ENCODE measurements at places on chromosomes 1 and 21.

DNA sequence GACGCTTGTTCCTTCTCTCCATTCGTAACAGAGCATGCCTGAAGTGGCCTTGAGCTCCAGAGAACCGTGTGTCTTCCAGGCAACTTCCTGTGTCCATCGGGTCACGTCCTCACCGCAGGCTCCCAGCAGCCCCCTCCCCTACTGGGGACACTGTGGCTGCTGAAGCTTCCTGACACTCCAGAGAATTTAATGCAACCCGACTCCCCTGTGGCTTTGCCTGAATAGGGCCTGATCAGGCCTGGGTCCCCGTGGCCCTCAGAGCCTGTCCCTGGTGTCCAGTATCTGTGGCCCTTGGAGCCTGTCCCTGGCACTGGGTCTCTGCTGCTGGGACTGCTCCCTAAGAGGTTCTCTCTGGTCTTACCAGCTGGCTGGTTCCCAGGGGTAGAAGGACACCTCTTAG, 219.7 kb upstream of the VAMP3 start:
- no peak for DNase-seq

DNA sequence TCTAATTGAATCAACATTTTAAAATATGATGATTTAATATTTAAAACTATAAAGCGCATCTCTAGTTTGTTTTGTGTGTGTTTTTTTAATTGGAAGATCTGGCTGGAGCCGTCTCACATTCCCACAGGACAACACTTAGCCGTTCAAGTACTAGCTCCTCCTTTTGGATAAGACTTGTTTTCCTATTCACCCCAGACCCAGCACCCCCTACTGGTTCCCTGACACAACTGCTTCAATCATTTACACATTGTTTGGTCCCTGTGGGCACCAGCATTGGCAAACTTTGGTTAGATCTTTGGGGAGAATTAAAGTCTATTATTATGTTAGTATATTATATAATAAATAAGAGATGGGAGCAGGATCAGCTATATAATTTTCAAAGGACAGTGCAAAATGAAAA, 34.5 kb downstream of the TYW3 start:
- DNase-seq = no peak

DNA sequence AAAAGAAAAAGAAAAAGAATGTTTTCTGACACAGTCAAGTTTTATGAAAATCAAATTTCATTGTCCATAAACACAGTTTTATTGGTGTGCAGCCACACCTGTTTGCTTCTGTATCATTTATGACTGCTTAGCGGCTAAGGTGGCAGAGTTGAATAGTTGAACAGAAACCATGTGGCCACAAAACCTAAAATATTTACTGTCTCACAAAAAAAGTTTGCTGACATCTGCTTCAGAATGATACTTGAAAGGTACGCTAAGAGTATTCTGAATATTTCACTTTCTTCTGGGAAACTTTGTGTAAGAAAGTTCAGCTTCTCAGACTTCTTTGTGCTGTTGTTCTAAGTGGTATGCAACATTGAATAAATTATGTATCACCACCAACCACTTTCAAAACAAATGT, 6.2 kb downstream of the KCNK1 start:
- DNase-seq = no peak

- peak; percentile 40 for DNase-seq
Measured at GRCh38 chr1:75677443-75677842, 47.1 kb upstream of the ACADM start.

GRCh38 chr1:115324649-115325420, 13.2 kb downstream of the NGF start:
- no peak for DNase-seq

DNA sequence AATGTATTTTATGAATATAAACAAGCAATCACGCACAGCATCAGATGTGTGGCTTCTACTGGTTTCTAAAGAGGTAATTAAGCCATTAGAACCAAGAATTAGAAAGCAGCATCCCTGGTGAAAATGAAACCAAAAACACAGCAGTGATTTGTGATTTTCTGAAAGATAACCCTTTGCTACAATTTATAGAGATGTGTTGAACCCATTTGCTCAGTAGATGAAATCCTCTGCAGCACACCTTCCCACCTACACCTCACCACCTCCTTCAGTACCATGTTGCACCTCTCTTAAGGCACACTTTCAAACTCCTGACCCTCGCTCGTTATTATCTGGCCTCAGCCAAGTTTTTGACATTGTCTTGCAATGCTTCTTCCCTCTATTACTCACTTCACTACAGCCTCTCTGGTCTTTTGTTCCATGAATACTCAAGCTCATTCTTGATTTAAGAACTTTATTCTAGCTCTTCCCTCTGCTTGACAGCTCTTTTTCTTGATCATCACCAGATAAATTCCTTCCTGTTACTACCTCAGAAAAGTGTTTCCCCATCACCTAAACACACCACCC, 38.6 kb downstream of the NSL1 start:
- no peak for DNase-seq

GRCh38 chr1:192564099-192564498, 11.5 kb upstream of the RGS1 start:
- DNase-seq = no peak

DNA sequence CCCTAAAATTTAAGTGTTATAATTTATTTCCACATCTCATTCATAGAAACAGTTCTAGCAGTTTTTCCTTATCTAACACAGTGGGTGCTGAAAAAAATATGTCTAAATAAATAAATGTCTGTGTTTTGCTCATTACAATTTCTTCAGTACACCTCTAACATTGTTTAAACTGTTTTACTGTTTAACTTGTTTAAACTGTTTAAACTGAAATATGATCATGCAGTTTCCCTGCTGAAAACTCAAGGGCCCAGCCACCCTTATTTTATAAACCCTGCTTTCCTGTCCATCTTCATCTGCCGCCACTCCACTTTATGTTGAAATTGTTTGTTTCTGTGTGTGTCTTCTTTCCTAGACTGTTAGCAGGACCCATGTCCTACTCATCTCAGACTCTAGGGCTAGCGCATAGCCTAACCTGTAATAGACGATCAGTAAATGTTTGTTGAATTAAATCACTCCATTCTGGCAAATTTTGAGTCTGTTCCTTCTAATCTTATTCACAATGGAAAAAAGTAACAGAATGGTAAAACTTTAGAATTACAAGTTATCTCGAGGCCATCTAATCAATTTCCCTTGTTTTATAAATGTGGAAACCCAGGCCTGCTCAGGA, 9.4 kb upstream of the PIK3C2B start:
- no peak for DNase-seq

- DNase-seq = no peak
Measured at GRCh38 chr1:30756545-30757351, 826 bp downstream of the LAPTM5 start.

DNA sequence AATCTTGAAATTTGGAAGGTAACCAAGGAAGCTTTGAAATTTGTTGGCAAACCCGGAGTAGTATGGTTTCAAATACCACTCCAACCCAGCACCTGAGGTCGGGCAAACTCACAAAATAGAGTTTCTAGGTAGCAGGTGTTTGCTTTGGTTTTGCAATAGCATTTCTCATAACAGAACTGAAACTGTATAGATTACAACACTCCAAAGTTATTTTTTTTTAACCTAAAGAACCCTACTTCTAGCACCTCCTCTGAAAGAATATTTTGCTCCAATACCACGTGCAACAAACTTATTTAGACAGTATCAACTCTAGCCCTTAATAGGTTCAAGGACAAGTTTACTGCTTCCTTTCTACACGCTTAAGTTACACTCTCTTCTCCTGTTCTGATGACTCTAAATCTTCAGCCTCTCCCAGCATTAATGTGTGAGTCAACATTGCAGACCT, 178.5 kb upstream of the FMN2 start:
- no peak for DNase-seq

GRCh38 chr1:216740331-216740730, 17.1 kb upstream of the ESRRG start:
- no peak for DNase-seq

DNA sequence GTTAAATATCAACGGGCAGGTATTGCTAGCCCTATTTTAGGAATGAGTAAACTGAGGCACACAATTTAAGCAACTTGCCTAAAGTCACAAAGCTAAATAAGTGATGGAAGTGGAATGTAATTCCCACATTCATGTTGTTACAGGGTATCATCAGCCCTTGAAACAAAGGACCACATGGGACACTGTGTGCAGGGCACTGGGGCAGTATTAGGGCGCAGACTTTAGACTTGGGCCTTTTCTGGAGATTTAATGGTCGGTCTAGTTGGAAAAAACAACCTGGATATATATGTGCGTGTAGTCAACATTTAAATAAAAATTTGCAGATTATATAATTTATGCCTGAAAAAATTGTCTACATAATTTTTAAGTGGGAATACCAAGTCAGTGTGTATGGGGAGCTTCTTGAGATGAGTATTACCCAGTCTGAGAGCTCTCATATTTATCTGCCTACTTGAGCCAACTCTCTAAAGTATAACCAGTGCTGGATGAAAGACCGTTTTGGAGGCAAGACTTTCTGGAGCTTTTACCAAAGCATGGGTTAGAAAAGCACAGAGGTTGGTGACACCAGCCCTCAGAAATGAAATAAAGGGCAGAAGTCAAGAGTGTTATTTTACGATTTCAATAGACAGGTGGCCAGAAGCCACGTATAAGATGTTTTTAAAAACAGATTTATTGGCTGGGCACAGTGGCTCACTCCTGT, 1.6 kb downstream of the KDM1A start:
- DNase-seq = no peak

- DNase-seq = peak; percentile 26
Measured at GRCh38 chr1:107142666-107143065, 1.8 kb downstream of the NTNG1 start.

DNA sequence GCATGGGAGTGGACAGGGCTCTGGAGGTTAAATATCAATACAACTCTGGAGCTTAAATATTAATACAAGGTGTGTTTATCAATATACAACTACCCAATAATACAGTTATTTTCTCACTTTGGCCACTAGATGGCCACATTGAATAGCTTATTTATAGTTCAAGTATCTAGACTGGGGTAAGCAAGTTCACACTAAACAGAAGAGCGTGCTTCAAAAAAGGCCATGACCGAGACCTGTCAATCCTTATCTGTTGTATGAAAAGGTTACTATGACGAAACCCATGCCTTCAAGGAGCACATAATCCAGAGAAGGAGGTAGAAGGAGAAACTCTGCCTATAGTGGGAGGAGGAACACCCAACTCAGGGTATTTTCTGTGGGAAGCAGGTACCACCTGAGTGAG, 29.1 kb downstream of the CHML start:
- DNase-seq = peak; percentile 76

GRCh38 chr1:170321113-170321512, 175.4 kb downstream of the NTMT2 start:
- DNase-seq = no peak

DNA sequence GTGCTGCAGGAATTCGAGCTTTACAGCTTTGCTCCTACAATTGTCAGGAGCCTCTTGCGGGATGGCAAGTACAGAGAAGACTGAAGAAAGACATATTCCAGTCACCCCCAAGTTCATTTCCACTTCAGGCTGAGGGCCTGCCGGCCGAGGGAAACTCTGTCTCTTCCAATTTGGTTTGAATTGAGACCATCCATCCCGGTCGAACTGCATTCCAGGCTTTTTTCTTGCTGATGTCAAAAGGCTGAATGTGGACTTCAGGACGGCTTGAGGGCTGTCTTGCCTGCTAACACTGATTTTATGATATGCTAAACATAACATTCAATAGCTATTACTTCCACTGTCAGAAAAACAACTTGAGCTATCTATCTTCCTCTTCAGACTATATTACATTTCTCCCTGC, 79.8 kb upstream of the PLXNA2 start:
- DNase-seq = no peak

DNA sequence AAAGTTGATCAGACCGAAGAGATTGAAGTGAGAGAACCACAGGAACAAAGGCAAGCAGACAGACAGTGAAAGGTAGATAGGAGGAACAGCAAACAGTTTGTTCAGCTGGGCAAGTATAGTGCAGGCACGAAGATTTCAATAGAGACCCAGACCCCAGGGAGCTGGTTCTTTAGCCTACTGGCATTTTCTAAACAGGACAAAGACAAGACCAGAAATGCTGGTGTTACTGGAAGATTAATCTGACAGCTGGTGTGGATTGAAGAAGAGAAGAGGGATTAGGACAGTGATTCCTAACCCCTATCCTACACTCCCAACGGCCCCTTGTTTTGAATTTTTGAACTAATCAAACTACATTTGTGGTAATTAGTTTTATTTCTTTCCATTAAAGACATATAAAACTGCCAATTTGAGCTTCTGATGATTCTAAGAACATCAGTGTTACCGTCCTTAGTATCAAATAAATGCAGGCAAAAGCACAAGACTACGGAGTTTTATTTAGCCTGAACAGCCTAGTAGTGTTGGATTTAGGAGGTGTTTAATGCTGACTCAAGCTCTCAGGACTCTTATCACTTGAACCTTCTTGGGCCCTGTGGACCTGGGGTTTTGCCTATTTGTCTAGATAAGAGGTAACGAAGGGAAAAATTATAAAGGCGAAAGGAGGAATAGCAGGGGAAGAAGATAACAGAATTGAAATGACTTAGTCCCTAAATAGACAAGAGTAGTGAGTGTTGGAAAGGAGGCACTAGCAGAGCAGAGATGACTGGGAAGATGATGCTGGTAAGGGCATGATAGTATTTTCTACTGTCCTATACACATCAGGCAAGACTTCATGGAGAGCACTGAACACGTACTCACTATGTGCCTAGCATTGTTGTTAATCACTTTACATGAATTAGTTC, 2.0 kb downstream of the NPL start:
- no peak for DNase-seq

GRCh38 chr1:208151728-208152598, 92.2 kb downstream of the PLXNA2 start:
- DNase-seq = no peak

GRCh38 chr1:22527122-22527521, 36.2 kb upstream of the EPHA8 start:
- no peak for DNase-seq

DNA sequence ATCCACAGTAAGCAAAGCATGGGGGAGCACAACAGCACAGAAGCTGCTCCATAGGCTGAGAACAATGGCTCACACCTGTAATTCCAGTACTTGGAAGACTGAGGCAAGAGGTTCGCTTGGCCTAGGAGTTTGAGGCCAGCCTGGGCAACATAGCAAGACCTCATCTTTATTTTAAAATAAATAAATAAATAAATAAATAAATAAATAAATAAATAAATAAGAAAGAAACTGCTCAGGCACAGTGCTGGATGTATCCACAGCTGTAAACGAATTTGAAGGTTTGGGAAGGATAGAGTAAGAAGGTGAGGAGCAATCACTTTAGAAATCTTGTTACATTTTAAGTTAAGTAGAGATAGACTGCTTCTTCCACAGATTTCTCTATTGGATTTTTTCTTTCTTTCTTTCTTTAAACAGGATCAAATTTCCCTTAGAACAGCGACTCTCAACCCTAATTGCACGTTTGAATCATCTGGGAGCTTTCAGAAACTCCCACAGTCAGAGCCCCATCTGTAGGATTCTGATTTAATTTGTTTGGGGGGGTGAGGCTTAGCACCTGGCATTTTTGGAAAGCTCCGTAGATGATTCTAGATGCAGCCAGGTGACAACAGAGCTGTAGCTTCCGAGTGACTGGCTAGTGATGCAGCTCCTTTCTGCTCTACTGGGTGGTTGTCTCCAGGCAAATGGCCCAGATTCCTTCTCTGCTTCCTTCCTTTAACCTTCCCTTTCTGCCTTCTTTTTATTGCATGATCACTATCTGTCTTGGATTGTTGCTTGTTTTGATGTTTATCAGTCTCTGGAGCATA, 53.5 kb downstream of the S1PR1 start:
- DNase-seq = no peak

GRCh38 chr1:217642455-217642854, 11.3 kb downstream of the SPATA17 start:
- no peak for DNase-seq
